ENCODE measurements at places on chromosomes 5 and 9.

DNA sequence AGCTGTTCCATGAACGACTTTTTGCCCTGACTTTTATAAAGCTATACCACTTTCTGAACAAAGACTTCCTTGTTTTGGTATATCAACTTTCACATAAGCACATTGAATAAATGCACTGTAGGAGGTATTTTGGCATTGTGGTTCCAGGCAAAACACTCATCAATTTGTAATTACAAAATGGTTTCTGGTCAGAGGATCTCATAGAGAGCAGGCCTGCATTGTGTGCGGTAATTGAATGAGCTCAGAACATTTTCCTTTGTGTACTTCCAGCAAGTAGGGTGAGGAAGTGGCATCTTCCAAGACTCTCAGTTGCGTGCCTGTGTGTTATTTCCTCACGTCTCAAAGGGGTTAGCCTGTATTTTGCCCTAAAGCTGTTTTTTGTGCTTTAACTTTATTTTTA is 89.2 kb downstream of the PDE6A start:
- DNase-seq, result no peak

GRCh38 chr5:120600639-120601038 is 136.5 kb downstream of the PRR16 start:
- no peak for DNase-seq

DNA sequence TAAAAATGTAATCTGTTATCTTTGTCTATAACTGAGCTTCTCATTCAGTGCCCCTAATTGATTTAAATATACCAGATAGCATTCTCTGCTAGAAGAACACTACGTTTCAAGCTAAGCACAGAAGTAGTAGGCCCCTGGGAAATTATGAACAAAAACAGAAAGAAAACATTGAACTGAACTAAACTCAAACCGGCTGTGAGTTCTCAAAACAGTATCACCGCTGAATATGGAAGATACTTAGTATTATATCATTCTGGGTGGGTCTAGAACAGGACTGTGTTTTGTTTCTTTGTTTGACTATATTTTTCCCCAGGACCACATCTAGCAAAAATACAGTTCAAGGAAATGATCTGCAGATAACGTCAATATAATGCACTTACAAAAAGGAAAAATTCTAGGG is 95.1 kb upstream of the HMHB1 start:
- no peak for DNase-seq

- DNase-seq, result no peak
These were observed 219.5 kb downstream of the NR3C1 start for GRCh38 chr5:143183989-143184388.

- no peak for DNase-seq
These were observed 558 bp downstream of the GRPEL2 start for GRCh38 chr5:149345892-149346222.

- DNase-seq, result no peak
These were observed 59.2 kb downstream of the SYK start for GRCh38 chr9:90860826-90861225.

DNA sequence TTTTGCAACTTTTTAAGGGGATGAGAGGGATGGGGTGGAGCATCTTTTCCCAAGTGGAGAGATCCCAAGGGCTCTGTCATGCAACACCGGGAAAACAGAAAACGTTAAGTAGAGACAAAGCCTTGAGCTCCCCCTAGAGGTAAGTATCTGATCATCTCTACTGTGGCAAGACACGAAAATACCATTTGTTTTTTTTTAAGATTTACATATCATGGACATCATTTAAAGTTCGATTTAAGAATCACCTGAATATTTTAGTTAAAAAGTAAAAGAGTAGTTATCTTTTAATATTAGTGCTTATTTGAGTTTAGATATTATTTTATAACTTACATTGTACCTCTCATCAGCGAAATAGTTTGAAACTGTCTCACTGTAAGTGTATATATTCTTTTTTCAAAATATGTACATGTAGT is 200.4 kb downstream of the LRRC70 start:
- no peak for DNase-seq

GRCh38 chr9:136784997-136785361 is 6.2 kb upstream of the TMEM141 start:
- DNase-seq, result no peak

DNA sequence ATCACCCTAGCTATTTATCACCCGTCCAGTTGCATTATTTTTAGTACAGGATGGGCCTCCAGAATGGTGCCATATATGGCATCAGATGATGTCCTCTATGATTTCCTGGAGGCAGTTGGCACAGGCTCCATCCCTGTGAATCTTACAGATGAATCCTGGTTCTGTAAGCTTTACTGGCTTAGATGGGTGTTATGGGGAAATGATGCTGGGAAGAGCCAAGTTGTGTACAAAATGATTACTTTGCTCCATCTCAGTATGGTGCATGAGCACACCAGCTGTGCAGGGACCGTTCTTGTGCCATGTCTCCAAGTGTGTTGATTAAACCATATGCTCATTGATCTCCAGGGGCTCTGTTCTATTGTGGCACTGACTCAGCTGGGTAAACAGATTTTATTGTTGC is 755.7 kb downstream of the TLR4 start:
- no peak for DNase-seq

GRCh38 chr5:165495829-165496380 is 1990.5 kb downstream of the MAT2B start:
- DNase-seq, result no peak

GRCh38 chr9:133169102-133169501 is 5.4 kb upstream of the GBGT1 start:
- DNase-seq, result no peak

- no peak for DNase-seq
These were observed 1.7 kb downstream of the TRIM52 start for GRCh38 chr5:181259283-181259682.

DNA sequence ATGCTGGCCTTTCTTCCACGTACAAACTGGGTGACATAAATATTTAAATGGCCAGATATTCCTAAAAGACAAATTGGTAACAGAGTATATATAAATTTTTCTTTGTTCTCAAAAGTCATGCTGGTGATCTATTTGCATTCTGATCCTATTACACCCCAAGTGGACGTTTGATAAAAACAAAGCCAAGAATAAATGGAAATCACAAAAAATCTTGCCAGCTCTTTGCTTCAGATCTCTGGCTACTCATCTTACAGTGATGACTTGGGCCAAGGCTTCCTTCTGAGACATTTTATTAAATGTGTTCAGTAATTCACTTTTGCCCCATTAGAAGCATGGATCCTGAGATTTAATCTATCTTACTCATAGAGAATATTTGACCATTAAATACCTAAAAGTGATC is 444.3 kb upstream of the PIK3R1 start:
- DNase-seq, result no peak

DNA sequence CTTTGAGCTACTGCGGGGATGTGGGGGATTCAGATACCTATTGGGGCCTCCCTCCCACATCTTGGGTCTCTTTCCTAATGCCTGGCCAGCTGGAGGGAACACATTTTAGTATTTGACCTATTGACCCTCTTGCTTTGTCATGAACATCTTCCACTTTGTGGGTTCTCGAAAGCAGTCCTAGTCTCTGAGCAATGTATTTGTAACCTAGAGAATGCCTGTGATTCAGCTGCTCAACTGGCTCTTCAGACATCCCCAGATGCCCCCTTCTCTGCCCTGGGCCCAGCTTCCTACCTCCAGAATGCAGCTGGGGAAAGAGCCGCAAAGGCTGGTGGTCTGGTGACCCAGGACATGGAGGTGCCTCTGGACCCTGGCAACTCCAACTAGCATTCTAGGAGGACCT is 32.2 kb downstream of the APTX start:
- no peak for DNase-seq

DNA sequence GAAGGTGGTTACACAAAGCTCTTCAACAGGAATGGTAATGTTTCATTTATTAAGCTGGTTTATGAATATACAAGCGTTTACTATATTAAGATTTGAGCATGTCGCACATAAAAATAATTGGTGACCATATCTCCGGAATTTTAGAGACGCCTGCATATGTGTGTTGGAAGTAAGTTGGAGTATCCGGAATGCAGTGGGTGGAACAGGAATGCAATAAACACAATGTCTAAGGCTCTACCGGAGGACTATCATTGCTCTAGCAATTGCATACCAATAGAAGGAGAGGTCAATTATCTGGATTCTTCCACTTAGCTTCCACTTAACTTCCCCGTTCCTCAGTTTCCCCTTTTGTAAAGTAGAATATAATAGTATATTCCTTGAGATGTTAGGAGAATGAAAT is 1.1 kb upstream of the CEP78 start:
- no peak for DNase-seq

DNA sequence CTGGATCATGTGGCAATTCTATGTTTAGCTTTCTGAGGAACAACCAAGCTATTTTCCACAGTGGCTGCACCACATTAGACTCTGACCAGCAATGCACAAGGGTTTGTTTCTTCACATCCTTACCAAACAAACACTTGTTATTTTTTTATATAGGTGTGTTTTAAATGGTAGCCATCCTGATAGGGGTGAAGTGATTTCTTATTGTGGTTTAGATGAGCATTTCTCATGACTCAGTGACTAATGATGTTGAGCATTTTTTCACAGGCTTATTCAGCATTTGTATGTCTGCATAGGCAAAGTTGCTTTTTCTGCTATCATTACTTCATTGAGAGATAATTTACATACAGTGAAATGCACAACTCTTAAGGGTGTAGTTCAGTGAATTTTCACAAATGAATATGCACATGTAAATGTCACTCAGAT is 36.0 kb downstream of the ANKRD33B start:
- DNase-seq, result no peak

- no peak for DNase-seq
These were observed 208.0 kb downstream of the CHSY3 start for GRCh38 chr5:130112246-130112645.

GRCh38 chr5:134440201-134440755 is 28.6 kb upstream of the CDKN2AIPNL start:
- no peak for DNase-seq

DNA sequence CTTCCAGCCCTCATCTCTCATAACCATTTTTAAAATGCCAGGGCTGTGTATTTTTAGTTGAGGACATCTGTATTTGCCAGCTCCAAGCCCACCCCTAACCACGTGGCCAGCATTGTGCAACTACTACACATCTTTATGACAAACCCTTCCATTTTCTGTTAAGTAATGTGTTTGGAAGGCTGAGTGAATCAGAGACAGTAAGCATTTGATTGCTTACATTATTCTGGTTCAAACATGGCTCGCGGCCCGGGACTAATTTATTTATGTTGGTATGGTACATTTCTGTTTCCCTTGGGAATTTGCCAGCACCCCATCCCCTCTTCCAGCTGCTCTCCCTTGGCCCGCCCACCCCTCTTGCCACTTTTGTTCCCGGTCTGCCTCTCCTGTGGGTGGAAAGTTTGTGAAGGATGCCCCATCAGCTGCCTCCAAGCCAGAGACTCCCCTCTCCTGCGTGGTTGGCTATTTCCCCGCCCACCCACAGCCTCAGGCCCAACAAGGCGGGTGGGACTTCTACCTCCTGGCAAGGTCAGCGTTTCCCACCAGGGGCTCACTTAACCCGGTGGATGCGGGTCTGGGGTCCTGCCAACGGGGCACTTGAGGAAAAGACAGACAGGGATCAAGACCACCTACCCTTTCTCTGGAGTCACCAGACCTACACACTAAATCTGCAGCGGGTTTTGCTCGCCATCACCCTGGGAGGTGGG is 162.2 kb downstream of the HSD17B3 start:
- DNase-seq, result no peak

- DNase-seq, result no peak
These were observed 124.2 kb downstream of the TRIO start for GRCh38 chr5:14267166-14267838.

DNA sequence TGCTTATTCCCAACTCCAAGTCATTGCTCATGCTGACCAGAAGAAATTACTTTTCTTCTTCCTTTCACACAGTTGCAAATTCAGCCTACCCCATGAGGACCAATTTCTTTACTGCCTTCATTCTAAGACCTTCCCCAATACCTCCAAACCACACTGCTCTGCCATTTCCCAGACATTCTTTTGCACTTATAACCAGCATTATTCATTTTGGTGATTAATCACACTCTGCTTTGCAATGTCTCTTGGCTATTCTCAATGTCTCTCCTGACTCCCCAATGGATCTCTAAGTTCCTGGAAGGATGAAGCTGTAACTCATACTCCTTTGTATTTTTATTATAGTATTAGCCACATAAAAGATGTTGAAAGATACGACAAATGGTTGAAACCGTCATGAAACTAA is 105.7 kb upstream of the RANBP3L start:
- DNase-seq, result no peak

DNA sequence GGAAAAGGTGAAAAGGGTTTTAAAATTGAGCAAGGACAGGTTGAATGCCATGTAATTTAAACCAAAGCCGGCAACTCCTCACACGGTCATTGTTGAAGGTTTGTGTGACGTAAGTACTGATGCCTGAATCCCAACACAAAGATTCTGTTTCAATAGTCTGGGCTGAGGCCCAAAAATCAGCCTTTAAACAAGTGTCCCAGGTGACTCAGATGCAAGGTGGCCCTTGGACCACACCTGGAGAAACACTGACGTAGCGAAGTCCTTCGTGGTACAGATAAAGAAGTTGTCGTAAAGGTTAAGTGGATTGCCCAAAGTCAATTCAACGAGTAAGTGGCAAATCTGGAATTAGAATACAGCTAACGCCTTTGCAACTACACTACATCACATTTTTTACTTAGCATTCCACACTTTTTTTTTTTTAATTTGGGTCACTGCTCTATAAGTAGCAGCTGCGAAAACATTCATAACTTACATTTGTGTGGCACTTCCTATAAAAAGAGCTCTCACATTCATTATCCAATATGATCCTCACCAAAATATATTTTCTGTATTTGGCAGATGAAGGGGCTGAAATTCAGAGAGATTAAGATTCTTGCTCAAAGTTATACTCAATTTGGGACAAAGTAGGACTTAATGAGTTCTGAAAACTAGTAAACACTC is 111.3 kb downstream of the LPAR1 start:
- no peak for DNase-seq

DNA sequence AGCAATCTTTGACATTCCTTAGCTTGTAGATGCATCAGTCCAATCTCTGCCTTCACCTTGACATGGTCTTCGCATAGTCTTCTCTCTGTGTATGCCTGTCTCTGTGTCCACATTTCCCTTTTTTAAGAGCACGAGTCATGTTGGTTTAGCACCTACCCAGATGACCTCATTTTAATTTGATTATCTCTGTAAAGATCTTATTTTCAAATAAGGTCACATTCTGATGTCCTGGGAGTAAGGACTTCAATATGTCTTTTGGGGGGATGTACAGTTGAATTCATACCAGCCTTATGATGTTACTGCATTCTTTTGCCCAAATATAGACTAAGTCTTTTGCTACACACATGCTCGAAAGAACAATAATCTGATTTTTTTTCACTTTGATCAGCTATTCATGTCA is 6.9 kb downstream of the KCTD16 start:
- no peak for DNase-seq

GRCh38 chr9:137217276-137218211 is 4.5 kb downstream of the RNF208 start:
- DNase-seq, result no peak

DNA sequence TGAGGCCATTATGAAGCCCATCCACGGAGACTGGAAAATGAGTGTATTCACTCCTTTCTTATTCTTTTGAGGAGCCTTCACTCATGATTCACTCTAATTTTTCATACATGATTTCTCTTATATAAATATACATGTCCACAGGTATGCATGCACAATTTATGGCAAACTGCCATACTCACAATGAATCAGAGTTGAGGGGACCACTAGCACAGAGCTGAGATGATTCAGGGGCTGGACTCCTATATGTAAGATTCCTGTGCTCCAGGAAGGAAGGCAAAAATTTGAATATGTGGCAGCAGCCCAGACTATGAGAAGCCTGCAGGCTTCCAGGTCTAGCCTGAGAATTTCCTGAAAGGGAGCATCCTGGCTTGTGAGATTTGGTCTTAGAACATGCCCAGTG is 484.6 kb downstream of the PRELID2 start:
- no peak for DNase-seq

GRCh38 chr5:72115296-72115695 is 8.0 kb downstream of the MAP1B start:
- no peak for DNase-seq

Measured in stimulated activated CD4-positive, alpha-beta T cell treated with anti-CD3 and anti-CD28 coated beads, Interleukin-1b, Interleukin-23, amount 100 ng/mL, for 4 hours (primary cell).